ENCODE measurements at places on chromosomes 7 and 10.

- peaks cover 9% of the 10 kb centered on the region for H3K4me1 ChIP-seq
- H3K27me3 ChIP-seq: no peaks in the 10 kb centered on the region
- H3K4me3 ChIP-seq: no peak overlapping the region
- no peak for DNase-seq
Measured at GRCh38 chr7:47314248-47314647, 267.7 kb downstream of the TNS3 start.

DNA sequence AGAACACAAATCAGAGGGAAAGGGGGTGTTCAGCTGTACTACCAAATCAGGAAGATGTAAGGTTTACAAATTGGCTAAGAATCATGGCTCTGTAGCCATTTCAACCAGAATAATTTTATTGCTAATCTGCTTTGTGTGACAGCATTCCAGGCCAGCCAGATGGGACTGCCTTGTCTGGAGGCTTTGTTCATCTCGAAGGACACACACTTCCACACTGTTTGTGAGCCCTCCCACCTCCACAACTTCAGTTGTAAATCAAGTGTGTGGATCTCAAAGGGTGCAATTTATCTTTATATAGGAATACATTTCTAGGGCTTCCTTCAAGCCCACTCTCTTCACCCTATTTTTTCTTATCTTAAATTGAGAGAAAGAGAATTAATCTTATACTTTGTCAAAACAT, 6.9 kb upstream of the OIT3 start:
- no peaks in the 10 kb centered on the region for H3K27me3 ChIP-seq
- no peak for DNase-seq

- no peak overlapping the region for H3K27ac ChIP-seq
- no peaks in the 10 kb centered on the region for H3K27me3 ChIP-seq
- no peak overlapping the region for H3K4me3 ChIP-seq
- H3K4me1 ChIP-seq: peaks cover 5% of the 10 kb centered on the region
- H3K36me3 ChIP-seq: peaks cover 12% of the 10 kb centered on the region
Measured at GRCh38 chr7:103127006-103127405, 21.9 kb downstream of the NAPEPLD start.

GRCh38 chr7:131188367-131189339, 139.0 kb upstream of the MKLN1 start:
- peaks cover 48% of the 10 kb centered on the region for H3K4me1 ChIP-seq
- H3K27ac ChIP-seq: peak overlapping the region; percentile 90
- DNase-seq: peak; percentile 72
- no peaks in the 10 kb centered on the region for H3K36me3 ChIP-seq
- H3K4me3 ChIP-seq: peak overlapping the region; percentile 56

DNA sequence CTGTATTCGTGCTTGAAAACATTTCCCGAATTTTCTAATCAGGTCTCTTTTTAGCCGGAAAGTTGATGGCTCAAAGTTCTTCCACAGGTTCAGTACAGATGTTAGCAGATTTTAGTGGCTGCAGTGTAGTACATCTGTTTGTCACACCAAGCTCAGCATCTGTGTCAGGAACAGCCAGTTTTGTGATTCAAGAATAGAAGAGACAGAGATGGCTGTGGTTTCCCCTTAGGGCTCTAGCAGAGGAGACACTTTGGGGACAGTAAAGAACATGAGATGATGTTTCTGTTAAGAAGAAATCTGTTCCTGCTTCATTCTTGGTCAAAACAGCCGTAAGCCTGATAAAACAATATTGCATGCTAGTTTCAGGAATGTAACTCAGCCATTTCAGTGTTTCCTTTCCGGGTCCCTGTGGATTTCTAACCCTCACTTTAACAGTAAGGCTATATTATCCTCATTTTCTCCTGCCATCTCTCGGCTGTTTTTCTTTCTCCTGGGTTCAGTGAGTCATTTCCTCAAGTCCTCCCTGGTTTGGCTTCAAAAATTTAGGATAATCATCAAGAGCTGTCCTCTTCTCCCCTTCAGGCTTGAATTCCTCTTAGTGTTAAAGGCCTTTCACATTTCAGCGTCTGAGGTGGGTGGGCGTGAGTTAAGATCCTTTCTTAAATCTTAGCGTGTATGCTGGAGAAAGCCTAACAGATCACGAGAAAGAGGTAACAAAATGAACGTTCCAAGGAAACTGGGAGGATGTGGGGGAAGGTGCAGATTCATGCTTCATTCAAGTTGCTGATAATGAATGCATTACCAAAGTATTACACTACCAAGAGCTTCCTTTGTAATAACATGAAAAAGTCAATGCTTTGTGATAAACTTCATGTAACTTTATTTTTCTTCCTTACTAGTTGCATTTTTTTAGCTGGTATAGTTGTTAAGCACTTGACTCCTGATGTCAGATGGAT, 37.1 kb upstream of the BICC1 start:
- no peak overlapping the region for H3K27ac ChIP-seq
- no peak for DNase-seq
- no peaks in the 10 kb centered on the region for H3K36me3 ChIP-seq

DNA sequence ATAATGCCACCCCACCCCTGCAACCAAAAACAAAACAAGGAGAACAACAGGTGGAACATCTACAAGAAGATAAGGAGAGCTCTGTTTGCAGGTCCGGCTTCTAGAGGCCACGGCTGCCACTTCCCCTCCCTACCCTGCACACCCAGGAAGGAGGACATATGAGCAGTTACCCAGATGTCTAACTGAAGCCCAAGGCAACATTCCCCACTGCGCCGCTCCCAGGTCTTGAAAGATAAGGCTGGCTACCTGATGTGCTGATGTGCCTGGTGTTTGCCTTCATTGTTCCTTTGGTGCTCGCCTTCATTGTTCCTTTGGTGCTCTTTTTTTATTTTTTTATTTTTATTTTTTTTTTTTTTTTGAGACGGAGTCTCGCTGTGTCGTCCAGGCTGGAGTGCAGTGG, 21.0 kb downstream of the HPS6 start:
- H3K27me3 ChIP-seq: no peaks in the 10 kb centered on the region
- no peaks in the 10 kb centered on the region for H3K4me1 ChIP-seq
- DNase-seq: no peak
- H3K4me3 ChIP-seq: no peak overlapping the region
- no peak overlapping the region for H3K27ac ChIP-seq

DNA sequence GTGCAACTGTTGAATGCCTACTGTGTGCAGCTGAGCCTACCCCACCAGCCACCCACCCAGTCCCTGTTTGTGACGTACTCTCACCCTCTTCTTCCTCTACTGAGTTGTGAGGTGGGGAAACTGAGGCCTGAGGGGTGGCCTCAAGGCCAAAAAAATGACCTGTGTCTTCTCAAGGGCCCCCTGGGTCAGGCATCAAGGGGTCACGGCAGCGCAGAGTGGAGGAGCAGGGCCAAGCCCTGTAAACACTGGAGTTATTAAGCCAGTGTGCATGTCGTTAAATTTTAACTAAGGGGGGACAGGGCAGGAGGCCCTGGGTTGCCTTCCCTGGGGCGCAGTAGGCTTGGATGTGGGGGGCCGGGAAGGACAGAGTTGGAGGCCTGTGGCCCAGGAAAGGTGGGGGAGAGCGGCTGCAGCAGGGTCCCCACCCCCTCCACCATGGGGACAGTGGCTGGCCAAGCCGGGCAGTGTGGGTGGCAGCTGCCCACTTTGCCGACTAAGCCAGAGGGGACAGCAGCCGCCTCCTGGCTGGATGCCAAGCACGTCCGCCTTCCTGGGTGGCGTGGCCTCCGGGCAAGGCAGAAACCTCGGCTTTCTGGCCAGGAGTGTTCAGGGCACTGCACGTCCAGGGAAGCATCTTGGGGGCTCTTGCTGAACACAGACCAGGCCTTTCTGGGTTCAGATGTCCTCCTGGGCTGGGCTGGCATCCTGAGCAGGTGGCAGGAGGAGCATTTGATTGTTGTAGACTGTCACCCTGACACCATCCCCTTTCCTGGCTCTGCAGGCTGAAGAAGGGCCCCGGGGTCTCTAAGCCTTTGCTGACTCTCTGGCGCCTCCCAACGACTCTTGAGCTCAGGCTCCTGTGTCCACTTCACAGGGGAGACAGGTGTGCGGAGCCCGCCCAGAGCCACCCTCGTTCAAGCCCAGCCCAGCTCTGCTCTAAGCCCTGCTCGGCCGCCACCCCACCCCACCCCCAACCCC, 1.9 kb downstream of the SLC29A4 start:
- H3K27ac ChIP-seq: no peak overlapping the region
- H3K4me1 ChIP-seq: no peaks in the 10 kb centered on the region
- DNase-seq: no peak

GRCh38 chr10:8247191-8247590, 192.7 kb downstream of the GATA3 start:
- peaks cover 39% of the 10 kb centered on the region for H3K36me3 ChIP-seq
- no peaks in the 10 kb centered on the region for H3K27me3 ChIP-seq
- no peak overlapping the region for H3K4me3 ChIP-seq
- no peak for DNase-seq
- peak overlapping the region; percentile 94 for H3K27ac ChIP-seq

DNA sequence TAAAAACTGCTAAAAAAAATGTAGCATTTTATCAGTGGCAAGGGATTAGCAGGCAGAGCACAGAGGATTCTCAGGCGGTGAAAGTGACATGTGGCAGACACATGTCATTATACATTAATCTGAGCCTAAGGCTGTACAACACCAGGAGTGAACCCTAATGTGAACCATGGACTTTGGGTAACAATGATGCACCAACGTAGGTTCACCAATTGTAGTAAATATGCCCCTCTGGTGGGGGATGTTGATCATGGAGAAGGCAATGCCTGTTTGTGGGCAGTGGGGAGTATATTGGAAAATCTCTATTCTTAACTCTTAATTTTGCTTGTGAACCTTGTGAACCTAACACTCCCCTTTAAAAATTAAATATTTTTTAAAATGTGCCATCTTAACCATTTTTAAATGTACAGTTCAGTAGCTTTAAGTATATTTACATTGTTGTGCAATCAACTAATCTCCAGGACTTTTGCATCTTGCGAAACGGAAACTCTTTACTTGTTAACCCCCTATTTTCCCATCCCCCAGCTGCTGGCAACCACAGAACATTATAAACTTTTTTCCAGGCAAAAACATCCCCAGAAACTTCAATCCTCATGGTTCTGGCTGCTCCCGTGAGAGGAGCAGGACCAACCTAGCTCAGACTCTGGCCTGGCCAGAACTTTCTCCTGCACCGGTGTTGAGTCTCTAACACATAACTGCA, 29.9 kb downstream of the LRRC20 start:
- H3K27ac ChIP-seq: no peak overlapping the region
- no peak overlapping the region for H3K4me3 ChIP-seq
- no peak for DNase-seq
- no peaks in the 10 kb centered on the region for H3K36me3 ChIP-seq
- H3K4me1 ChIP-seq: peaks cover 14% of the 10 kb centered on the region

All from T-helper 2 cell treated with Interferon-gamma antibody and Interleukin-4, amounts not matched to agents 5 μg/mL and 100 μg/mL, for 36 hours (primary cell).